ENCODE measurements at places on chromosomes 6 and 20. TPM values are rescaled to one million over a fixed set of nuclear protein-coding genes. Genes with fewer than 3 reads are reported as not detected.

- peak; percentile 61 for DNase-seq
Observed at GRCh38 chr20:13819885-13820645, 35.2 kb downstream of the NDUFAF5 start.

The CST4 gene
- not detected for total RNA-seq

DNA sequence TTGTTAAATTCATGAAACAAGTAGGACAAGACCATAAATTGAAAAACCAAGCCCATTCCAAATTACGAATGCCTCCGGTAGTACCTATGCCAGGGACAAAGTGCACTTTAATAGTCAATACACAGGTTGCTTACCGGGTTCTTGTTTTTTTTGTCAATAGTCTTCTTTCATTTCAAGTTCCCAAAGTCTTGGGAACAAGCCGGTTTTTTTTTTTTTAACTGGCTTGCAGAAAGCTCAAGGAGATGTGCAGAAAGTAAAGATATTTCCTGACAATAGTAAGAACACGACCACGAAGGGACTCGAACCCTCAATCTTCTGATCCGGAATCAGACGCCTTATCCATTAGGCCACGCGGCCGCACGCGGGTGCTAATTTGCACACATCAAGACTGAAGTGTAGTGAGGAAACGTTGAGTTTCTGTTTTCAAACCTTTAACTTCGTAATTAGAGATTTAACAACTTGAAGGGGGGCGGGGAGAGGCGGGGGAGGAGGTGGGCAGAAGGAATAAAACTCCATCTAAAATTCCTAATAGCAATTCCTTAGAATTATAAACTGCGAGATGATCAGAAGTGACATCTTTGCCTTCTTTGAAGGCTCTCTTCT, 181.0 kb downstream of the TRIM27 start:
- DNase-seq: peak; percentile 43

The CST7 gene
- not detected for total RNA-seq

The SMIM13 gene
- 2.3 TPM for total RNA-seq

GRCh38 chr6:56079751-56080540, 167.4 kb downstream of the COL21A1 start:
- DNase-seq: peak; percentile 74

GRCh38 chr20:42102000-42102399, 483.8 kb upstream of the CHD6 start:
- DNase-seq: no peak

- no peak for DNase-seq
Observed at GRCh38 chr6:1745814-1746213, 136.1 kb downstream of the FOXC1 start.

- DNase-seq: no peak
Observed at GRCh38 chr20:31679357-31680285, 41.9 kb downstream of the COX4I2 start.

The GJA10 gene
- total RNA-seq: not detected

The SLC22A7 gene
- total RNA-seq: not detected

The TIAM2 gene
- 8.9 TPM for total RNA-seq

DNA sequence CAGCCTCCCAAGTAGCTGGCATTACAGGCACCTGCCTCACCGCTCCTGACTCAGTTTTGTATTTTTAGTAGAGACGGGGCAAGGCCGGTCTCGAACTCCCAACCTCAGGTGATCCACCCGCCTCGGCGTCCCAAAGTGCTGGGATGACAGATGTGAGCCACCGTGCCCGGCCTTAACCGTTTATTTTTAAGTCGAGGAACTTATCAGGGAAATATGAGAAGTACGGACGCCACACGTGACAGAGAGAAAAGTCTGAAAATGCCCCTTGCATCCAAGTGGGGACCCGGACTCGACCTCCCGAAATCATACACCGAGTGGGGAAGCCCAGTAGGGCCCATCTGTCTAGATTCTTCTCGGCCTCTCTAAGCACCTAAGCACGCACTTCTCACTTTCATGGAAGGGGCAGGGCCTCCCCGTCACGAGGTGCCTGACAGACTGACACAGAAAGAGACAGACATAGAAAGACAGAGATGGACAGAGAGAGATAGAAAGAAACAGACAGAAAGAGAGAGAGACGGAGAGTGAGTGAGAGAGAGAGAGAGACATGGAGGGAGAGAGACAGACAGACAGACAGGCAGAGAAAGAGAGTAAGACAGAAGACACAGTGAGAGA, 756.5 kb upstream of the DEFB115 start:
- no peak for DNase-seq

- DNase-seq: no peak
Observed at GRCh38 chr6:112835078-112835477, 487.9 kb downstream of the RFPL4B start.

- DNase-seq: no peak
Observed at GRCh38 chr6:40713002-40713719, 126.0 kb upstream of the LRFN2 start.

The FBXL4 gene
- 14.7 TPM for total RNA-seq

DNA sequence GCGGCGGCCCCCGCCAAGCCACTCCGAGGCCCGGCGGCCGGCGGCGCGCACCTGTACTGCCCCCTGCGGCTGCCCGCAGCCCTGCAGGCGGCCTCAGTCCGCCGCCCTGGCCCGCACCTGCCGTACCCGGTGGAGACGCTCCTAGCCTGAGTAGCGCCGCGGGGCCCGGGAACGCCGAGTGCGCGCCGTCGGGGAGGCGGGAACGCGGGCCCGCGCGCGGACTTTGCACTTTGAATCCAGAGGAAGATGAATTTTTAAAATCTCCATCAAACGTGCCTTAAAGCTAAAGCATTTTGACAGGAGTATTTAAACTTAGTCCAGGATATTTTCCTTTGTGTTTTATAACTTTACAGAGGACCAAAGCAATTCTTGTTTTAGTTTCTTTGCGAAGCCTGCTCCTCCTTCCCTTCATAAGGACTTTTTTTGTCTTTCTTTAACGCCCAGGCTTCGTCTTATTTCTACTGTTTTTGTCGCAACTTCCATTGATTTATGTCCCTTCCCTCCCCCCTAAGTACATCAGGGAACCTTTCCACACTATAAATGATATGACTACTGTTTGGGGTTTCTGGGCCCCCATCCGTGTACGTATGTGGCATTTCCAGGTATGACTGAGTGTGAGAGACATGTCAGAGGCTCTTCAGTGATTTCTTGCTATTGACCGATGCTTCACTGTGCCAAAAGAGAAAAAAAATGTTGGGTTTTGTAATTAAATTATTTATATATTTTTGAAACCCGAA, 2.0 kb downstream of the FOXQ1 start:
- DNase-seq: no peak

- peak; percentile 39 for DNase-seq
Observed at GRCh38 chr6:109260126-109260525, 122.1 kb downstream of the CD164 start.

DNA sequence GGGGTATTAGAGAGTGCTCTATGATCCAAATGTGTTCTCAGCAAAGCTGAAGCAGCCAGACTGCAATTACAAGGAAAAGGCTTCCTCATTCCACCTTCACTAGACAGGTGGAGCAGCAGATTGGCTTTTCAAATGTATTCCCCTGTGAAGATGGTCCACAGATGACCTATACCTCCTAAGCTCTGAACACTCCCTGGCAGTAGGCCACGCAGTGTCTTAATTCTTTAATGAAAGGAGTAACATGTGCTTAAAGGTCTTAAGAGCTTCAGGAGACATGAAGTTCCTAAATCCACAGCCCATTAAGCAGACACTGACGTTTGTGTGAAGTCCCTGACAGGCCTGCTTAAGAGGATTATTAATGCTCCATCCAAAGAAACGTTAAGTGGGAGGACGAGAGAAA, 138.9 kb upstream of the NUP153 start:
- DNase-seq: no peak

GRCh38 chr20:56289652-56290051, 41.1 kb downstream of the MC3R start:
- no peak for DNase-seq

- DNase-seq: no peak
Observed at GRCh38 chr6:11092668-11093375, 812 bp upstream of the SMIM13 start.

DNA sequence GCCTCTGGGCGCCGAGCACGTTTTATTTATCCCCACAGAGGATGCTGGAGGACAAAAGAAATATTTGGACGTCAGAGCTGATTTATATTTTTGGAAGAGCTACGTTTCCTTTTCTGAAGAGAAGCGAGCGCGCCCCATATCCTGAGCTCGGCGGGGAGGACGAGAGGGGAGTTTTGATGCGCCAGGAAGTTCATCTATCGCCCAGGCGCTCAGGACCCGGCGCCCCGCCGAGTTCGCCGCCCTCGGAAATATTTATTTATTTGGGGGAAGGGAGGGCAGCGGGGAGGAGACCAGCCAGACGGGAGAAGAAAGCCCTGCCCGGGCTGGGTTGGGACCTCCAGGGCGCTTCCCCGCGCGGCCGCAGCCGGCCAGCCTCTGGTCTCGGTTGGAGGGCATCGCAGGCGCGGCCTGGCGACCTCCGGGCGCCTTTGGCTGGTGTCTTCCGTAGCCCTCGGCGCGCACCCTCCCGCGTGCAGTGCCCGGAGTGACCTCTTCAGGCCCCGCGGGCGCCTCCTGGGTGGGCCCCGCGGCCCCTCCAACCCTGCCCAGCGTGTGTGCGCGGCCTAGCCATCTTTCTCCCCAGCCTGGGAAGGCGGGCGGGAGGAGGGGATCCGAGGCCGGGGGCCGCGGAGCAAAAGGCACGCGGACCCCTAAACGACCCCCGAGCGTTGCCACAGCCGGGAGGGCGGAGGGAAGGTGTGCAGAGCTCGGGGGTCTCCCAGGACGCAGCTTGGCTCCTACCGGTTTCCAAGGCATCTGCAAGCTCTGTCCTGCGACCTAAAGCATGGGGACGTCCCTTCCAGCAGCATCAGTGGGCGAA, 5.4 kb upstream of the FOXF2 start:
- no peak for DNase-seq

The OR2W1 gene
- not detected for total RNA-seq

The GSTA1 gene
- total RNA-seq: not detected

DNA sequence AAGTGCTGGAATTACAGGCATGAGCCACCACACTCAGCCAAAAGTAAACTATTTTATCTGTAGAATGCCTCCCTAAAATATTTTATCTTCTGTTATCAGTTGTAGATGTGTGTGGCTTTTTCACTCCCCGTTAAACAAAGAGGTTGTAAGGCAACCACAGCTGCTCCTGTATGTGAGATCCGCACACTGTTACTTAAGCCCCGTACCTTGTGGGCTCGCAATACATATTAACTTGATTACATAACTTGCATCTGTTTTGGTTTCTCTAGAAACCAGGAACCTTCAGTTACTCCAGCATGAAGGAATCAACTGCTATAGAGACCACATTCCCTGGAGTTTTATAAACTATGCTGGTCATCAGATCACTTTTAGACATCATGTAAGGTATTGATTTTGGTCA, 420.1 kb upstream of the SLC35B3 start:
- DNase-seq: no peak

DNA sequence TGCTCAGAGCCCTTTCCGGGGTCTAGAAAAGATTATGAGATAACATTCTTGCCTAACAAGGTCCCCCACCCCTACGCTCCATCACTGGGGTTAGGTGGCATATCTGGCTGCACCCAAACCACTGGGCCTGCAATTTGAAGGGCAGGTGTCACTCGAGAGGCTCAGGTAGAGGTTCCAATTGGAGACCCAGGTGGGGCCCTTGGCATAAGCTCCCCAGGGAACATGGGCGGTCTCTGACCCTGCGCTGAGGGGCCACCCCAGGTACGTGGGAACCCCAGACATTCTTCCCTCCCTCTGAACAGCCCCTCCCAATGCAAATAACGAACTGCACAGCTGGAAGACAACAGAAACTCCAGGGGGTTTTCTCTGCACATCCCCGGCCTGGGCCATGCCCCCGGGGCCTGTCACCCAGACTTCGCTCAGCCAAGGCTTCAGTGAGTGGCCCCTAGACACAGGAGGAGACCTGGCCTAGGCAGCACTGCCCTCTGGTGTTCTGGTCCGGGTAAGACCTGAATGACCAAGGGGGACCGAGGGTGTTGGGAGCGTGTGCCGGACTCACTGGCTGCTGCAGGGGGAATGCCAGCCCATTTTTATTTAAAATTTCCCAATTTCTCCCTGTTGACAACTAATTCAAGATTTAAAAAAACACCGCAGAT, 47.5 kb downstream of the DSTN start:
- peak; percentile 31 for DNase-seq

The SMIM28 gene
- not detected for total RNA-seq

The HLA-A gene
- total RNA-seq: 391 TPM

- DNase-seq: no peak
Observed at GRCh38 chr6:108568101-108568500, 7.4 kb downstream of the FOXO3 start.

- DNase-seq: no peak
Observed at GRCh38 chr6:1912731-1913130, 303.0 kb downstream of the FOXC1 start.

DNA sequence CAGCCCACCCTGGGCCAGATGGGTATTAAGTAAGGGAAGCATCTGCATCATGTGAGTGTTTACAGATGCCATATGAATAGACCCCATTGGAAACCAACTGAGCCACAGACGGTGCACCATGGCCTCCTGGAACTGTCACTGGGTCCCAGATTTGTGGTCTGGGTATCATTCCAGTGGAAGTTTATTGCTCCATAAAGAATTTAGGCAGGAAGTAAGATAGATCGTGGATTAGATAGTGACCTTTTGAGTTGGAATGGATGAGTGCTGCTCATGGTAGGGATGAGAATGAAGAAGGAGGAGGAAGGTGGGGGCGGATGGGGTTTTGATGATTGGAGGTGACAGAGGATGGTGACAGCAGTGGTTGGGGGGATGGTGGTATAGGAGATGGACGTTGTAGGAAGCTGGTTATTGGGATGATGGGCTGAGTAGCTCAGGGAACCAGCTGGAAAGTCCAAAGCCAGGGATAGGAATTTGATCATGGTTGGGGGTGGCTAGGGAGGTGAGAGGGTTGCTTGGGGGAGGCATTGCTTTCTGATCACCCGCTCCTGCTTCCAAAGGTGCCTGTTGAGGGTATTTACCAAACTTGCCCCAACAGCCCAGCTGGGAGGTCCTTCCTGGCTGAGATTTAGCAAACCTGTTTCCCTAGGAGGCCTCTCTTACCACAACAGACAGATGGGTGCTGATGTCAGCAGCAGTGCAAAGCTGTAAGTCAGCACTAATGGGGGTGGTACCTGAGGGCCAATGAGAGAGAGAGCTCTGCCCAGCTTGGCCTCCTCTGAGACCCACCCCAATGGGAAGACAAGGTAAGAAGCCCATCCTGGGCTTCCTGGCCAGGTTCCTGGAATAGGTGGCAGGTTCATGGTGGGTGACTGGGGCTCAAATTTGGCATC, 78.0 kb downstream of the VEGFA start:
- DNase-seq: no peak

The MACROD2 gene
- total RNA-seq: 1.3 TPM
